Esophagus squamous epithelium (tissue), 5 donors: ENCODE measurements at places on chromosomes 7 and 10.
A peak's percentile ranks its signal among the peaks of the same experiment; 100 is the strongest.

DNA sequence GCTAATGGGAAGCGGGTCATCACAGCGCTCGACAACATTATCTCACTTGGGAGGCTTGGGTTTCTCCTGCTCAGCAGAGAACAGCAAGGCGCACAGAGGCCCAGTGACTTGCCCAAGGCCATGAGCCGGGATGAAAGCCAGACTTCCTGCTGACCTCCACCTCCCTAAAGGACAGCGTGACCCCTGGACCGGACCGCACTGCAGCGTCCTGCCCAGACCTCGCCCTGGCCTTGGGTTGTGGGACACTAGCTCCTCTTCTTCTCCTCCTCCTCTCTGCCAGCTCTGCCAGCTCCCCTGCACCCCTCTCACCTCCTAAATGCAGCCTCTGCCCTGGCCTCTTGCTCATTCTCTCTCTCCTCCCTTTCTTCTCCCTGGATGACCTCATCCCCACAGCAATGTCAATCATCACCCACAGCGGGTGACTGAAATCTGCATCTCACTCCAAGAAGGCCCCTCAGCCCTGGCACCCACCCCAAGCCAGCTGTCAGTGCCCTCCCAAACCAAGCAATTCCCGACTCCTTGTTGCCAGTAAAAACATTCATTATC, 19.4 kb downstream of the SPOCK2 start:
- DNase-seq = no peak

GRCh38 chr7:152911922-152912321, 152.4 kb downstream of the ACTR3B start:
- DNase-seq = no peak

GRCh38 chr7:24075426-24075810, 208.6 kb upstream of the NPY start:
- DNase-seq = no peak

- no peak for DNase-seq
These were observed 320.3 kb downstream of the WDR37 start for GRCh38 chr10:1376384-1376945.

- no peak for DNase-seq
These were observed 118.4 kb upstream of the TCERG1L start for GRCh38 chr10:131429942-131430341.

DNA sequence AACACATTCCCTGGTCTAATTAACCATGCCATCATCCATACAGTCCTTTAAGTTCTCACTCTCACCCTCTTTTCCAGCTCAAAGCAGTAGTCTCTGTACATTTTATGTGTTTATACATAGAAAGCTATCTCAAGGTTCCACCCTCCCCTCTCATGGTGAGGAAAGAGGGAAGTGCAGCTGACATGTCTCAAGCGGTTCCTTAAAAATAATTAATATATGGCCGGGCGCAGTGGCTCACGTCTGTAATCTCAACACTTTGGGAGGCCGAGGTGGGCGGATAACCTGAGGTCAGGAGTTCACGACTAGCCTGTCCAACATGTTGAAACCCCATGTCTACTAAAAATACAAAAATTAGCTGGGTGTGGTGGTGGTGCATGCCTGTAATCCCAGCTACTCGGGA, 36.7 kb downstream of the ZC3HAV1 start:
- no peak for DNase-seq

GRCh38 chr10:62373995-62374861, at the start of gene ZNF365:
Gene ZNF365 (plus strand): TSS chr10:62374369. CDS start chr10:62376194, 1,825 bp downstream.
- no peak for DNase-seq

DNA sequence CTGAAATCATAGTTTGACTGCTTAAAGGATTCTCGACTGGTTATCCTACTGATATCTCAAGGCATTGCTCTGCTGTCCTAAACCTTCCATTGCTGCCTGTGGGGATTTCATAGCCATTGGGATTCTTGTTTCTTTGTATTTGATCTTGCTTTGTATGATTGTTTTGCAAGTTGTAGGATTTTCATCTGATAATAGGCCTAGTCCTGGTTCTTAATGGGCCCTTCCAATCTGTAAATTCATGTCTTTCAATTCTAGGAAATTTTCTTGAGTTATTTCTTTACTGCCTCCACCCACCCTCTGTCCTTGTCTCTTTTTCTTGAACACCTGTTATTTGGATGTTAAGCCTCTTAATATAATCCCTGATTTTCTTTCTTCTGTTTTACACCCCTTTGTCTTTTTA, 72.2 kb downstream of the LANCL2 start:
- DNase-seq = no peak

DNA sequence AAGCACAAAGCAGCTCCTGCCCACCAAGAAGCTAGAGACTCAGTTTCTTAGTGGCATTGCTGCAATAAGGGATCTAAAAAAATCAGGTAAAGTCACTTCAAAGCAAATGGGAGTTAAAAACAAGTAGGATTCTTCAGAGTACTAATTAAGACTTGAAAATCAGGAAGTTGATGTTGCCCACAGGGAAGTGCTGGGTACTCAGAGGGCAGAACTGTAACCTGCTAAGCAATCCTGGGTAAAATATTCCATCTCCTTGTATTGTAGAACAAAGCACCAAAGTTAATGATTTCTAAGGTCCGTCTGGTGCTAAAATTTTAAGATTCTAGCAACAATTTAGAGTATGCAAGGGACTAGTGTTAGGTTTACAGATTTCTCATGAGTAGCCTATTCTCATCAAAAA, 8.3 kb downstream of the PEX1 start:
- DNase-seq = no peak

DNA sequence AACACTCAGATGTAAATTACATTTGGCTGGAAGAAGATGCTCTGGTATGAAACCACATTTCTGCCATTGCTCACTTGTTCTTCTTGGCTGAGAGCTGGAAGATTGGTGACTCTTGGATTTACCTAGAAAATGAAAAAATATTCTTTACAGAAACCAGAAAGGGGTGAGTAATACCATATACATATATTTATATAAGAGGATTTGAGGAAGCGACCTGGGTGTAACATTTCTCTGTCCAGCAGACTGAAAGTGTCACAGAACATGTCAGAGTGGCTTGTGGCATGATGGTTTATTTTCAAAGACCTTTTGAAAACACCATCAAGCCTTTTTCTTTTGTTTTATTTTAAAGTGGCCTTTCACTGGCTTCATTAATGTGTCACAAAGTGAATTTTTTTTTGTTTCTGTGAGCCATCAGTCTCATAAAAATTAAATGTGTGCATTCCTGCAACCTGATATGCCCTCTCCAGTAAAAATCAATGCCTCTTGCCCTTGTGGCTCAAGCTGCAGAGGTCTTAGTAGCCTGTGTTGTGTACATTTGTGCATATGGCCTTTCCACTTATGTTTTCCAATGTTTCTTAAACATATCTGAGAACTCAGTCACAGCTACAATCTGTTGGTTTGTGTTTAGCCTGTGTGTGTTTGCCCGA, 23.5 kb downstream of the CREB5 start:
- DNase-seq = no peak

GRCh38 chr7:42269161-42269560, 32.2 kb upstream of the GLI3 start:
- DNase-seq = no peak

DNA sequence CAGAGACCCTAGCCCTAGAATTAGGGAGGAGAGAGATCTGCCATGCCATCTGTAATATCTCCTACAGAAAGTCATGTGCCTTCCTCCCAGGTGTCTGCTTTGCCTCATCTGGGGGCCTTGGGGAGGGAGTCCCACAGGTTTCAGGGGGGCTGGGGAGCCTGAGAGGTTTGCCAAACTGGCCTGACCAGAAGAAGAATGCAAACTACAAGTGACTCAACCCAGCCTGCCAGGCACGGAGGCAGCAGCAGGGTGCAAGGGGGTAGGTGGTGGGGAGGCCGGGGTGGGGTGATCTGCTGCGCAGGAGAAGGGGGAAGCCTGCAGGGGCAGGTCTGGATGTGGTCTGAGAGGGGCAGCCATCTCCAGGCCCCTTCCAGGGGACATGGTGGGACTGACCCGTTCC, 9.6 kb upstream of the TRIM8 start:
- DNase-seq = no peak

- no peak for DNase-seq
These were observed 5.7 kb upstream of the PLAC9 start for GRCh38 chr10:80126876-80127275.

GRCh38 chr10:131350660-131351059, 39.1 kb upstream of the TCERG1L start:
- DNase-seq = no peak

DNA sequence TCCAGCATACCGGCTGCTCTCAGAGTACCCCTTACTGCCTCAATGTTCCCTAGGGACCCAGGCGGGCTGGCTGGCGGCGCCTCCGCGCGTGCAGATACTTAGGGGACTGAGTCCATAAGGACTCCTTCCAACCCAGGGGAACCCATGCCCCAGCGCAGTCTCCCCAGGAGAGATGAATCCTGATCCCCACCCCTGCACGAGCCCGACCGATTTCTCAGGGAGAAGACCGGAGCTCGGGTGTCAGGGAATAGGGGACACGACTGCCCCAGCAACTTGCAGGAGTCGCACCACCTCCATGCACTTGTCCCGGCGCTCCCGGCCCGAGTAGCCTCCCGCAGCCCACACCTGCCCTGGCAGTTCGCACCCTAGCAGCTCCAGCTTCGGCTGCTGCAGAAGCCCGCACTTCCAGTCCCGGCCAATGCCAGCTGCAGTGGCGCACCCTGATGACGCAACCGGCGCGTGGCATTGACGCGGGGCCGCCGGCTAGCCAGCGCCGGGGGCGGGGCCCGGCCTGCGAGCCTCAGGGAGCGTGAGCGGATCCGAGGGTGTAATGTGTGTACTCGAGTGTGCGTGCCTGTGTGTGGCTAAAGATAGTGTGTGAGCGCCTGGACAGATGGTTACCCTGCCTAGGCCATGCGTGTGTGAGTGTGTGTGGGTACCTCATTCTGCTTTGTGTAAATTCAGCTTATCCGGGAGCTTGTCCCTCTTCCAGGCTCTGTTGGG, at the start of gene GPAM:
Gene GPAM, minus strand, starts transcription at position 437 of the 723 bp plus-strand sequence. CDS start 1,981 bp downstream, outside the sequence.
- DNase-seq = peak; percentile 60

DNA sequence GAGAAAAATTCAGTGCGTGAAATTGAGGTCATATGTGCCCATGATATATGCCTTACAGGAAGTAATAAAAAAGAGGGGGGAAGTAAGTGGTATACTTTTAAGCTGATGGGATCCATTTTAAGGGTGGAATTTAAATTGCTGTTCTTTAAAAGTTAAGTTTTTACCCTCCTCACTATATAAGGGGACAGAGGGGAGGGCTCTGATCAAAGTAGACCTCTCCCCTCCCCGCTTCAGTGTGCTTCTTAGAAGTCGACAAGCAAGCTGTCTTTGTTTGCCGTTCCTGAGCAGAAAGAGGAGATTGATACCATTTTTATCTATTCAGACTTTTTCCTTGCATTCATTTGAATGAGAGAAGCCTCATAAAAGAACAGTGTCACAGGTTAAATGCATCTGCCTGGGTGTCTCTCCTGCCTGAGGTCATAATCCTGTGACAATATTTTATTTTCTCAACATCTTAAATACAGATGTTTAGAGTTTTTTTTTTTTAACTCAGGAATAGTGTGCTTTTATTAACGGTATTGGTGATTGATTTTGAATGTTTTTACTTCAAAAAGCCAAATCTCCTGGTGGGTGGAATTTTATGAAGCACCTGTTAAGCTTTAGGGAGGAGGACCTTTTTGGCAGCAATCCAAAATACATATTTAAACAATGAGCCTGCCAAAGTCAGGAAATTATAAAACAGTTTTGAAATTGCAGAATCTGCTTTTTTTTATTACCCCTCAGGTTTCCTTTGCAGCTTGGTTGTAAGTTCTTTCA, 141.7 kb downstream of the KAT6B start:
- DNase-seq = no peak

GRCh38 chr7:1027242-1028043, 16.9 kb upstream of the GPR146 start:
- DNase-seq = no peak

GRCh38 chr10:99630433-99630832, 10.2 kb upstream of the SLC25A28 start:
- no peak for DNase-seq

DNA sequence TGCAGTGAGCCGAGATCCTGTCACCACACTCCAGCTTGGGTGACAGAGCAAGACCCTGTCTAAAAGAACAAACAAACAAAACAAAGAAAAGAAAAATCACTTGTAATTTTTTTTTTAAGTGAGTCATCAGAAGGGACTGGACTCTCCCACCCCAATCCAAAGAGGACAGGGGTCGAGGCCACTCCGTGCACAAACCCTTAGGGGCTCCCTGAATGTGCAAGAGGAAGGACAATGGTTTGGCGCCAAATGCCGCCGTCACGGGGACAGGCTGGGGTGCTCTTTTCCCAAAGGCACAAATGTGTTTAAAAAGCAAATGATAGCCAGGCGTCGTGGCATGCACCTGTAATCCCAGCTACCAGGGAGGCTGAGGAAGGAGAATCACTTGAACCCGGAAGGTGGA, 23.8 kb downstream of the RCC1L start:
- no peak for DNase-seq

DNA sequence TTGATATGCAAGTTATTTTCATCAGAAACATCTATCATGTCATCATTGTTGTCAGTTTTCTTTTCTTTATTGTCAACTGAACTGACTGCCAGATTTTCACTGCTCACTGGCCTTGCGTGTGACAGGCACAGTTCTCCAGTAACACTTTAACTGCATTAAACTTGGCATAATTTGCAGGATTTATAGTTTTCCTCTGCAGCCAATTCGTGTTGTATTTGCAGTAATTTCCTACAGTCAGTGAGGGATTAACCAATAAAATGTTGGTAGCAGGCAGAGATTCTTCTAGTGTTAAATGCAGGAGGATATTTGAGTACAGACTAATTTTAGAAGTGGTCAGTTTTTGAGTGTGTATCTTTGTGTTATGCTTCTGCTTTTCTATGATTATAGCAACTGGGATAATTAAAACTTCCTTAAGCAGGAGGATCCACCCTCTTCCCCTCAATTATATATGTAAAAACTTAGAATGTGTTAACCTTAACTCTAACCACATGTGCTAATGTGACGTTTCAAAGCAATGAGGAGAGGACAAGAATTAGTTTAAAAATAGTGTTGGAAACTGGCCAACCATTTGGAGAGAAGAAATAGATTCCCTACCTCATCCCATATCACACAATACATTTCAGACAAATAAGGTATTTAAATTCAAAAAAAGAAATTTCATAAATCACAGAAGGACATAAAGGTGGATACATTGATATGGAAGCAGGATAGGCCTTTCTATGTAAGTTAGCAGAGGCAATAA, 365.5 kb upstream of the BMPER start:
- DNase-seq = no peak

DNA sequence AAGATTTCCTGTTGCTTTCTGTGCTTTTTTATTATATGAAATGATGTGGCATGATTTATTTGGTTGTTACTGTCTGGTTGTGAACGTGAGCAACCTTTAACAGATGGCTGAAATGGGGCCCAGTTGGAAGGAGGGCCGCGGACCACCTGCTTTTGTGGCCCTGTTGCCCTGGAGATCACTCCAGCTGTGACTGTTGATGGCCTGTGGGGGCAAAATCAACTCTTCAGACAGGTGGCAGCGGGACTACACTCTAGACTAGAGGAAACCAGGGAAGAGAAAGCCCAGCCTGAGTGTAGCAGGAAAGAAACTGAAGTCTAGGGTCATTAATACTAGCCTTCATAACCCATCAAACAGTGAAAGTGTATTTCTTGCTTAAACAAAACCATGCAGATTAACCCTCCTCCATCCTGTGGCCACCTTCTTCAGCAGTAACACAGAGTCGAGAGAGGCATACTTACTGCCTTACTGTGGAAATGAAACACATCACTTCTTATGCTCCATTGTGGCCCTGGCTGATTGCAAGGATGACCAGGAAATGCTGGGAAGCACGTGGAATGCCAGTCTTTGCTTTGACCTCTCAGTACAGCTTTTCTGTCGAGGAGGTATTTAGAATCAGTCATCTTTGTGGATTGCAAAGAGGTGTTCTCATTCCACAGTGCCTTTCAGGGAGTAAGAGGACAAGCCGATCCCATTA, 80.5 kb downstream of the CCNY start:
- no peak for DNase-seq
